ENCODE measurements at places on chromosomes 4 and X. TPM values are rescaled to one million over a fixed set of nuclear protein-coding genes. Genes with fewer than 3 reads are reported as not detected.

DNA sequence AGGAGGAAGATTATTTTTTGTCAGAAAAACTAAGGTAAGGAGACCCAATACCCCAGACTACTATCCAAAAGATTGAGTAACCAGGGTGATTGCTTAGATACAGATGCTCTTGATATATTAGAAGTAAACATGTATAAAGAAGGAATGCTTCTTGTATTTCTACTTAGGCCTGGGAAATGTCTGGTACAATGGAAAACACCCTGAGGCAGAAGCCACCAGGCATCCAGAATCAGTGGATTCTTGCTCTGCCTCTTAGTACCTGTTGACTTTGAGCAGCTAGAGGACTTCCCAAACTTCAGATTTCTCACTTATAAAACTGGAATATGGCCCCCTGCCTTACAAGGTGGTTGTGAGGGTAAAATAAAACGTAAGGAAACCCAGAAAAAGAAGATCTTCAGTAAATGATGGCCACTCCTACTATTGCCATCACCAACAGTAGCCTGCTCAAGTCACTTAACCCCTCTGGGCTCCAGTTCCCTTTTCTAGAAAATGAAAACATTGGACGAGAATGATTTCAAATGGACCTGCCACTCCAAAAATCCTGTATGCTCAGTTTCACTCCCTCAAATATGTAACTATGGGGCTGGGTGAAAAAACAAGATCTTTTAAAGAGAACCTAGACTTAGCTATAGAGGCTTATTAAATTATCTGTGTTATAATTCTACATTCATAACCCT is 56.6 kb downstream of the AMELX start:
- DNase-seq: no peak

GRCh38 chr4:150363721-150364688 is 217.9 kb upstream of the MAB21L2 start:
- no peak for DNase-seq

DNA sequence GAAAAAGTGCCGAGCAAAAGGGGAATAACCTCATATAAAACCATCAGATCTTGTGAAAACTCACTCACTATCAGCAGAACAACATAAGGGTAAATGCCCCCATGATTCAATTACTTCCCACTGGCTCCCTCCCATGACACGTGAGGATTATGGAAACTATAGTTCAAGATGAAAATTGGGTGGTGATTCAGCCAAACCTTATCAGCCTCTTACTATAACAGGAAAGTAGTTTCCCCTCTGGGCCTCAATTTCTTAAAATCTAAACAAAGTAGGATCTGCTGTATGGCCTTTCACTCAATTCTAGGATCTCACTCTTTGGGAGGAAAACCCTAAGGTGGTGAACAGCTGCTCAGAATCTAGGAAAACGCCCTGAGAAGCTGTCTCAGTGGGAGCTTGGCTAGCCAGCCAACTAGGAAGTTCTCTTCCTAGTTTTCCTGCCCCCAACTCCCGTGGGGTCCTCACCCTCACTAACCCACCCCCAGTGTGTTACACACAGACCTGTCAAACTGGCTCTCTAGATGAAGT is 1017.1 kb upstream of the HS3ST1 start:
- DNase-seq: no peak

DNA sequence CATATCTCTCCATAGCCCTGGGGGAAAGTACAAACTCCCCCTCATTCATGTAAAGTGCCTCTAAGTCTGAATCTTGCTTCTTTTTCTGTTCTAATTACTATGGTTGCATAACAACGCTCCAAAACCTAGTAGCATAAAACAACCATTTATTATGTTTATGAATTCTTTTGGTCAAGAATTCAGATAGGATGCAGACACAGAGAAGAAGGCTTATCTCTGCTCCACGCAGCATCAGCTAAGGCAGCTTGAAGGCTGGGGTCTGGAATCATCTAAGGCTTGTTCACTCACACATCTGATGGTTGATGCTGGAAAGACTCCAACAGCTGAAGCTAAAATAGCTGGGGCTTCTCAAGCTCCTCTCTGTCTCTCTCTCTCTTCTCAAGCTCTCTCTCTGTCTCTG is 564.5 kb downstream of the ZNF674 start:
- DNase-seq: no peak

- DNase-seq: no peak
Observed at GRCh38 chrX:112941209-112941837, 100.7 kb upstream of the AMOT start.

DNA sequence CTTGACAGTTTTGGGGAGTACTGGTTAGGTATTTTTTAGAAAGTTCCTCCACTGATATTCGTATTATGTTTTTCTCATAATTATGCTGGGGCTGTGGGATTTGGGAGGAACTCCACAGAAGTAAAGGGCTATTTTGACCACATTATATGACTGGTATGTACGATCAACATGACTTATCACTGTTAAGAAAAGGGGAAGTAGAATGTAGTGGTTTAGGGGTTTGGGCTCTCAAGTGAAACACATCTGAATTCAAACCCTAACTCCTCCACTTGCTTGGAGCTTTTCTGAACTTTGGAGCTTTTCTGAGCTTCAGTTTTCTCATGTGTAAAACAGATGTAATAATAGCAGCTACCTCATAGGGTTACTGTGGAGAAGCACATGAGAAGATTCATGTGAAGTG is 96.4 kb upstream of the C1GALT1C1 start:
- no peak for DNase-seq

DNA sequence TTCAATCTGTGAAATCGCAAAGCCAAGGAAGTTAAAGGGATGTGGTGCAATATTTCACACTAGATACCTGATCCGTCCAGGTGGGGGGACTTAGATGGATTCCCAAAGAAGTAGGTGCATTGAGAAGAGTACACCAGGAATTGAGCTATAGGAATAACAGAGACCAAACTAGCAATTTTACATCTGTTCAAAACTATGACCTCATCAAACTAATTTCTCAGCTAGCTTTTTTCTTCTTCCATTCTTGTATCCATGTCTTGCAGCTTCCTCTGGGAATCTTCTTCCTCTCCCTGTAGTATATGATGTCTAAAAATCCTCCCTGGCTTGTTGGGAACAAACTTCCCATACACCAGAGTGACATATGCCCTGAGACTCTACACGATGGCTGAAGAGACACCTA is 51.0 kb upstream of the PTPN13 start:
- no peak for DNase-seq

GRCh38 chrX:39163581-39164126 is 362.4 kb downstream of the MID1IP1 start:
- DNase-seq: no peak

The UBL4A gene
- total RNA-seq: 29.8 TPM

The RENBP gene
- total RNA-seq: 13.9 TPM

The MAGEA6 gene
- total RNA-seq: not detected

DNA sequence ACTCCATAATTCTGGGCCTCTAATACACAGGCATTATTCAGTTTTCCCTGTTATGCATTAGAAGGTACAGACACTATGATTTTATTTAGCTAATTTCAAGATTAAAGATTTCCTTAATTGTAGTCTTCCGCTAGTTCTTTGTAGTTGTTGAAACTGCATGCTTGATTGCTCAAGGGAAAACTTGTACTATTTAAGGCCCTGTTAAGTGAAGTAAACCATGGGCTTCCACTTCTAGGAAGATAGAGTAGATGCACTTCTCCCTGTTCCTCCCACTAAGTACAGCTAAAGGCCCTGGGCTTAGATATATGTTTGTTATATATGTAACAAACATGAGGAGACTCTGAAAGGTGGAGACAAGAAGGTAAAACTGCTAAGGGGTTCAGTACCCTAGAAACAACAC is 215.8 kb upstream of the LEF1 start:
- no peak for DNase-seq

Measured in endodermal cell (in vitro differentiated cells).